NCI-H1436 (cell line): ENCODE measurements at places on chromosomes 1 and 21.

DNA sequence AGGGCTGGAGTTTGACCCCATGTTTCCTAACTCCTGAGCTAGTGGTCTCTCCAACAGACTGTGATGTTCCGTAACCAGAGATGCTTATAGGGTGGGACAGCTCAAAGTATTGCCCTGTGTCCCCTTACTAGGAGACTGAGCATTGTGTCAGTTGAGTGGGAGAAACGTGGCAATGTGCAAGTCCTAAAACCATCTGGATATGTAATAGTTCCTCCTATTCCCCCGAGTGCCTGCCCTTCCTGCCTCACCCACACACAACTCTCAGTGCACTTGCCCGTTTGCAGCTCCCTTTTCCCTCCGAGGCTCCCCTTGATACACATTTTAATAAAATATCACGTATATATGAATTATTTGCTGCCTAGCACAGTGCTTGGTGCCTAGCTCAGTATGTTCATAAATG is 3.4 kb downstream of the PIGV start:
- DNase-seq, result no peak

GRCh38 chr1:234505769-234506102 is 26.8 kb upstream of the TARBP1 start:
- DNase-seq, result no peak

- DNase-seq, result no peak
These were observed 13.6 kb downstream of the FMO5 start for GRCh38 chr1:147211577-147211976.

DNA sequence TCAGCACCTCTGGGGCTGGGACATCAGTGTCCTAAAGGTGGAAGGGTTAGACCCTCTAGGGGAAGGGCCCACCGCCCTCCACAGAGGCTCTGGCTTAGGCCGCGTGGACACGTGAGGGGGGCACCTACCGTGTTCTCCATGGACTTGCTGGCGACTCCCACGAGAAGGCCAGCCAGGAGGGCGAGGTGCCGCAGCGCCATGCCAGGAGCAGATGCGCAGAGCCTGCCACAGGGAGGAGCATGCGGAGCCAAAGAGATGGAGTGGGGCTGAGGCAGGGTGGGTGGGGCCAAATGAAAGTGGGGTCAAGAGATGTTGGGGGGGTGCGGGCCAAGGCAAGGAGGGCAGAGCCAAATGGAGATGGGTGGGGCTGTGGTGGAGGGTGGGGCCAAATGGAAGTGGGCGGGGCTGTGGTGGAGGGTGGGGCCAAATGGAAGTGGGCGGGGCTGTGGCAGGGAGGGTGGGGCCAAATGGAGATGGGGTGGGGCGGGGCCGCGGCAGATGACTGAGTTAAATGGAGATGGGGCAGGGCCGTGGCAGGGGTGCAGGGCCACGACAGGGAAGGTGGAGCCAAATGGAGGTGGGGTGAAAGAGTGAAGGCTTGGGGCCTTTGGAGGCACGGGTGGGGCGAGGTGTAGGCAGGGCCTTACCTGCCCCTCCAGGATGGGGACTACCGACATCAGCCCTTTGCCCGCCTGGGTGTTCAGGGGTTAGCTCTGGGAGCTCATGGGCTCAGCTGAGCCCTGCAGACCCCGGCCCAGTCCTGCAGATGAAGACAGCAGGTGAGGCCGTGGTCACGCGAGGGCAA is 17.4 kb upstream of the RNF223 start:
- no peak for DNase-seq

GRCh38 chr1:23576338-23577055 is 17.2 kb upstream of the ID3 start:
- DNase-seq, result no peak
